ENCODE measurements at places on chromosomes 3 and 15.

DNA sequence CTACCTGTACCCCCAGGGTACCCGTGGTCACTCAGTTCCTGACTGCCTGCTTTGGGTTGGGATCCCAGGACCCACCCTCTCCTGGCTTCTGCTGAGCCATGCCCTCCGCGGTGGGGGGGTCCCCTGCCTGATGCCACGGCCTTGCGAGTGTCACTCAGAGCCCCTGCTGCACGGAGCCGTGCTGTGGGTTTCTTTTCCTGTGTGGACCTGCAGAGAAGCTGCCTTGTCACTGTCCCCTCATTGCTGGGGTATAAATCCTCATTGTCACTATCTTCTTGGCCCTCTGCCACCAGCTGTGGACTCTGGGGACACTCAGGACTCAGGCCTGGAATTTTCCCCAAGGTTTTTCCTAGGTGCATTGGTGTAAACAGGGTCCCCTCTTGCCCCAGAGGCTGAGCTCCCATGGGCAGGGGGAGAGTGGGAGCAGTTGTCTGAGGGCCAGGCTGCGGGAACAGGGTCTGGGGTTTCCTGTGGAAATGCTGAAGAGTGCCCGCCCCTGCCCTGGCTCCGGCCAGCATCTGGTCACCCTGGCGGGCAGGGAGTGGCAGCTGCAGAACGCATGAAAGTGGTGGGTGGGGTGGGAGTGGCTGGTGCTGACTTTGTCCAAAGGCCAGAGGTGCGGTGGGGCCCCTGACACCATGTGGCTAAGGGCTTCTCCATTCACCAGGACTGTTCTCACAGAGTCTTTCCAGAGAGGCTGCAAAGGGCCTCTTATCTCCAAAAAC, 191.7 kb downstream of the GOLGA6L6 start:
- DNase-seq = no peak

DNA sequence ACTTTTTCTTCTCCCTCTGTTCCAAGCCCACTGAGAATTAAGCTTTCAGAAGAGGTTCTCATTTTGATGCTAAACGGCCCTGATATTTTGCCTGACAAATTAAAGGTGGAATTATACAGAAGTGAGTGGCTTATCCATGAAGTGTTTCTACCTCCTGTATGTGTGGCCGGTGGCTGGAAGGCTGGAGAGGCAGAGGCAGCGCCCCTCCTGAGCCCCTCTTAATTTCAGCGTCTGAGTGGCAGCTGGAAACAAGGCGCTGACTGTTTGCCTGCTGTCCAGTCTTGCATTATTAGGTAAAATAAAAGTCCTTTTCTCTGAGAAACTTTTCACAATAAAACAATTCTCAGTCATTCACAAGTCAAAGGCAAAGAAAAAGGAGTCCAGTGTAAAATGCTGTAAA, 685.7 kb downstream of the MCTP2 start:
- DNase-seq = no peak

- DNase-seq = no peak
Measured at GRCh38 chr3:123621850-123622189, 37.0 kb upstream of the HACD2 start.

DNA sequence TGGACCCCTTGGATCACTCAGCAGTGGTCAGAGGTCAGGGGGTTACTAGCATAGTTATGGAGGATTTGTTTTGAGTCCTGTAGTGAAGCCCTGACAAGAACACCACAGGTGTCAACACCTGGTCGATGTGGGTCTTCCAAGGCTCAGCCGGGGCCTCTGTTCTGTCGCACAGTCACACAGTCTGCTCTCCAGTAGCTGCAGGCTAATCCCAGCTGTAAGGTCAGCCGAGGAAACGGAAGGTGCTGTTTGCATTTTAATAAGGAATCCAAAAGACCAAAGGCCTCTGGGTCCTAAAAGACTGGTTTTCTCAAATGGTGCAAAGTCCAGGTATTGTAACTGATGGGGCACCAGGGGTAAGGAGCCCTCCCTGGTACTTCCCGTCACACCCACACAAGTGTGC, 71.7 kb downstream of the RPLP1 start:
- no peak for DNase-seq

GRCh38 chr15:62550106-62550505, 385.0 kb upstream of the C2CD4B start:
- DNase-seq = no peak

DNA sequence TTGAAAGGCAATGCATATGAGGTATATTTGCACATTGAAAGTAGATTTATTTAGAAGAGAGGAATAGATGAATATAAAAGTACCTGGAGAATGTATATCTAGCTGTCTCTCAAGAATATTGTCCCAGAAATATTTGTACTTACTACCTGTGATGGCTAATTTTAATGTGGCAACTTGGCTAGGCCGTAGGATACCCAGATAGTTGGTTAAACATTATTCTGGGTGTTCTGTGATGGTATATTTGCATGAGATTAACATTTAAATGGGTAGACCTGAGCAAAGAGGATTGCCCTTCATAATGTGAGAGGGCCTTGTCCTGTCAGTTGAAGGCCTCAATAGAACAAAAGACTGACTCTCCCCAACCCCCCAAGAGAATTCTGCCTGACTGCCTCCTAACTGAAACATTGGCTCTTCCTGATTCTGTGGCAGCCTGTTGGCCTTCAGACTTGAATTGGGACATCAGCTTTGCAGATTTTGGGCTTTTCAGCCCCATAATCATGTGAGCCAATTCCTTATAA, 69.4 kb upstream of the FILIP1L start:
- DNase-seq = no peak

DNA sequence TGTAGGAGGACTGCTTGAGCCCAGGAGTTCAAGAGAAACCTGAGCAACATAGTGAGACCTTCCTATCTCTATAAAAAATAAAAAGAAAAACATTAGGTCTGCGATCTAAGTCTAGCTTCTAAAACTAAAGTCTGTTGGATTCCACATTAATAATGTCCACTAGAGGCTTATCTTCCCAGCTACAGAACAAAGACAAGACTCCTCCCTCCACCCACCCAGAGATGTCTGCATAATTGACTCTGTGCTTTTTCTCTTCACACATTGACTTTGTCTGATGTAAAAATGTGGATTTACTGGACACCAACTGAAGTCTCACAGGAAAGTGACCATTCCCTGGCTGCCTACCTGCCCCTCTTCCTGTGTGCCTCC, 91.8 kb downstream of the ATP10A start:
- DNase-seq = no peak

- no peak for DNase-seq
Measured at GRCh38 chr3:100403362-100404249, 2.3 kb downstream of the LNP1 start.

DNA sequence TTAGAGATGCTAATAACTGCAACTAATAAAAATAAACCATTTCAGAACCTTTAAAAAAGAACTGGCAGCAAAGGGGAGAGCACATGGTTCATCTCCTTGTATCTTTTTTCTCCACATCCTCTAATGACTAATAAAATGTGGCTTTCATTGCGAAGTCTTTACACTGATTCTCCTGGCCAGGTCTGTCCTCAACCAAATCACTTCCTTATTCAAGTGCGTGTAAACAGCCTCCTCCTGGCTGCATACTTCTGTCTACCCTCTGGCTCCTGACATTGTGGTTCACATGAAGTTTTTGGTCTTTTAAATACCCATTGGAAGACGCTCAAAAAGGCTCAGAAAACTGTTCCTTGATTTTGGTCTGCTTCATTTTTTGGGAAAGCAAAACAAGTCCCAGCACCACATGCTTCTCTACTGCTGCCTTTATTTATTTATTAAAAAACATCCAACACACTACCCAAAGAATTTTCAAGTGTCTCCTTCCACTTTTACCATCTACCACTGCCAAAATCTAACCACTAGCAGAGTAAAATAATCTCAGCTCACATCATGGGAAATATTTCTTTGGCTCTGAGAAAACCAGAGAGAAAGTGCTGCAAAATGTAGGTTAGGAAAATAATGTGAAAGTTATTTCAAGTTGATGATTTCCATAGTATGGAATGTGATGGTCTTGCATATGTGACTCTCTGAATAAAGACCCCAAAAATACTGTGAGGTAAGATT, 85.1 kb downstream of the EFL1 start:
- DNase-seq = no peak

DNA sequence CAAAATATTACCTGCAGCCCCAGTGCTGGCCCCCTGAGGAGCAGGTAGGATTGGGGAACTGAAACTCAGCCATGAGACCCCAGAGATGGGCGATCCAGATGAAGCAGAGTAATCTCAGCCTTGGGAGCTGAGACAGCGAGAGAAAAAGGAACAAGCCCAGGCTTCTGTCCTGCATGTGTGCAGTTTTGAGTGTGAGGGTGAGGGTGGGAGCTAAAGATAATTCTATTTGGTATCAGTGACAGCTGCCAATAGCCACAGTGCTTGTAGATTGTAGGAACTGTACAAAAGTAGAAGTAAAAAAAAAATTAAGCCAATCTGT, 5.9 kb downstream of the ATP8B4 start:
- DNase-seq = no peak
